NCI-H2081 treated with DMSO at 0.1 percent for 48 hours (cell line): ENCODE measurements at places on chromosomes 16 and 17.

DNA sequence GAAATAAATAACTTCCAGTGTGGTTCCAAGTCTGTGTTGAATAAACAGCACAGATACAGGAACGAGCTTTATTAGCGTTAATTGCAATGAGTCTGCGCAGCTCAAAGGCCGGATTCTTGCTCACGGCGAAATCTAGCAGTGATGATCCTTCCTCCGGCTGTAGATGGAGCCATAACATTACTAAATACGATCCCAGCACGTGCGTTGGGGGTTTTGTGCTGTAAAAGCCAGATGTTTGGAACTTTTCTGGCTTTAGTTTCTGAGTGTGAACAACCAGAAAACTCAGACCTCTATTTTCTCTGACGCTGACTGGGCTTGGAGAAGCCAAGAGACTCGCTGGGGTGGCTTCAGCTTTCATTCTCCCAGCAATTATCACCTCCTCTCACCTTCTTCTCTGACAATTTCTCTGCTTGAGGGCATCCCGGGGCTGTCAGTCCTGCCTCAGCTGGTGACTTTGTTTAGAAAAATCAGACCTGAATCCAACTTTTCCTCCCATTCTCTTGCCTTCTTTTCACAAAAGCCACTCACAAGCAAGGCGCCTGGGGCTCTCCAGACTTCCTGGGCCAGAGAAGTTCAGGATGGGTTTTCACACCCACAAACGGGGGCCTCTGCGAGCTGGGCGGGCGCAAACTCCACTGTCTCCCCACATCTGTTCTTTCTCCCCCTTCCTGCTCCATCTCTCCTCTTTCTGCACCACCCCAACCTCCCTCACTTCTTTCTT is 47.1 kb upstream of the AKTIP start:
- DNase-seq, result peak; percentile 55

- peak; percentile 89 for DNase-seq
These were observed at the start of gene RFWD3 for GRCh38 chr16:74666425-74667254. TSS of gene RFWD3 (minus strand) at chr16:74666877. CDS start at chr16:74661449, 5,428 bp downstream.

- DNase-seq, result no peak
These were observed 348 bp downstream of the MPP2 start for GRCh38 chr17:43906951-43907424.

- DNase-seq, result no peak
These were observed at the start of gene TVP23A for GRCh38 chr16:10817963-10818941. TSS of gene TVP23A (minus strand) at chr16:10818794. CDS start at chr16:10818493, 301 bp downstream.

DNA sequence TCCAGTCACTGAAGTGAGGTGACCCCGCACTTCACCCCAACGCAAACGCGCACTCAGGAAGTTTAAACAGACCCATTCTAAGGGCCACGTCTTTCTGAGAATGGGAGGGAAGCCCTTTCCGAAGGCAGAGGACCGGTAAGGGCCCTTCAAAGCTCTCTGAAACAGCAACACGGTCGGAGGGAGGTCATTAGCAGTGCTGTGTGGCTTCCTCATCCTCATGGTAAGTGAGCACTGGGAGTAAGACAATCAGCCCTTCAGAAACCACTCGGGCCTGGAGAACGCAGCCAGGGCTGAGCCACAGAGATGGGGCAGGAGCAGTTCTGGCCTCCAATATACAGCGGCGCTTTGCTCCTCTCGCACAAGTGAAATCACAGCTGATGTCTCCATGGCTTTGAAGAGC is 23.7 kb downstream of the SRL start:
- no peak for DNase-seq

- DNase-seq, result no peak
These were observed 417.8 kb upstream of the TOM1L1 start for GRCh38 chr17:54482843-54483242.

GRCh38 chr16:77169650-77170236 is 21.2 kb upstream of the MON1B start:
- no peak for DNase-seq

DNA sequence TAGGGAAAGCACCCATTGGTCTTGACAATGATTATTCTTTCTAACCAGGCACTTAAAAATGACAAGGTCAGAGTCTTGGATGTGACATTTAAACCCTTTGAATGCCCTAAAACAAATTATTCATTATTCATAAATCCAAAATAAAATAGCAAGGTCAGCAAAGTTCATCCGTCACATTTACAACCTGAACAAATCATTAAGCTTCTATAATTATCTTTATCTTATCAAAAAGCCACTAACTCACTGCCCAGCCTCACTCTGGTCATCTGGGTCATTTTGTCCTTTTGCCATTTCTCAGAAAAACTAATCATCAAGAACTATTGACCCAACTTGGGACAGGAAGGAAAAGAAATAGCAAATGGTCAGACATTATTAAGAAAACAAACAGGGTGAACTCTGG is 507.3 kb upstream of the CDH8 start:
- no peak for DNase-seq

DNA sequence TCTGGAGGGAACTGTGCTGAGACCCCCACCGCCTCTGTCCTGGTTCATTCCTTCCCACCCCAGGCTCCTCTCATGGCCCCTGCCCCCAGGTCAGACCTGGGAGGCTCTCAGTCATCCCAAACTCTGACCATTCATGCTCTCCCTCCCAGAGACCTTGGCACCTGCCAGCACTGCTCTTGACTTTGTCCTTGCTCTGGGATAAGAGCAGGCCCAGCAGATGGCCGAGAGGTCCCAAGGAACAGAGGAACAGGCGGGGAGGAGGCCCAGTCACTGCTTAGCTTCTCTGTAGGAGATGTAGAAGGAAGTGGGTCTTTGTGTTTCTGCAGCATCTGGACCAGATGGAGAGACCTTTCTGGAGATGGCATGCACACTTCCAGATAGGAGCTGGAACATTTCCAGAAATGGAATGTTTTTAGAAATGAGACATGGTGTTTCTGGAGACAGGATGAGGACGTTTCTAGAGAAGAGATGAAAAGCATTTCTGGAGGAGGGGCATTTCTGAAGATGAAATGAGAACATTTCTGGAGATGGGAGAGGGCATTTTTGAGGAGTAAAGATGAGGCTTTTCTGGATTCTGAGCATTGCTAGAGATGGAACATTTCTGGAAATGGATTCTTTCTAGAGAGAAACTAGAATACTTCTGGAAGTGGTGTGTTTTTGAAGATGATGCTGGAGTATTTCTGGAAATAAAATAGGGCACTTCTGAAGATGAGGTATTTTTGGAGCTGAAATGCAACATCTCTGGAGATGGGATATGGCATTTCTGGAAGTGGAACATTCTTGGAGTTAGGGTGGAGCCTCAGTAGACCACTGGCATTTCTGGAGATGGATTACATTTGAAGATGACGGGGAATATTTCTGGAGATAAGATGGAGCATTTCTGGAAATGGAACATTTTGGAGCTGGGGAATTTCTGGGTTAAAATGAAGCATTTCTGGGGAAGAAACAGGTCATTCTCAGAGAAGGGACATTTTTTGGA is 55.2 kb downstream of the RAI1 start:
- DNase-seq, result no peak

- no peak for DNase-seq
These were observed 15.0 kb downstream of the TRPV1 start for GRCh38 chr17:3594051-3594800.

DNA sequence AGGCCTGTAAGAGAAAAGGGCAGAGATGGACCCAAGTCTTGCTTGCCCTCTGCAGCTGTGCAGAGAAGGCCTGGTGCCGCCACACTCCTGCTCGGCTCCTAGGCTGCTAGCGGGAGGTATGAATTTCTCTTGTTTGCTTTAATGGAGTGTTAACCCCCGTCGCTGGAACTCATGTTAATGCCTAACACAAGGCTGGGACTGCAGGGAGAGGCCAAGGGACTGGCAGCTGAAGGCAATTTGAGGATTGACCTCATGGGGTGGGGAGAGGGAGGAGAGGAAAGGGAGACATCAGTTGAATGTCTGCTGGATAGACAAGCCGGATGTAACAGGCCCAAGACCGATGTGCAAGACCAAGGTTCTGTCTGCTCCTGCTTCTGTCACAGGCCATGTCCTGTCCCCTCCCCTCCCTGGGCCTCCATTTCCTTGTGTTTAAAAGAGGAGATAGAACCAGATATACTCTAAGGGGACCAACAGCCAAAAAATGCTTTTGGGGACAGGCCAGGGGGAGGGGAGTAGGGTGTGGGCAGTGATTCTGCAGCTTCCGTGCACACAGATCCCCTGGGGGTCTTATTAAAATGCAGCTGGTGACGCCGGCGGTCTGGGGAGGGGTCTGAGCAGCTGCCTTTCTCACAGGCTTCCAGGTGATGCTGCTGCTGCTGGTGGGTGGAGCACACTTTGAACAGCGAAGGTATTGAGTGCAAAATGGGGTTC is 46.7 kb upstream of the TBX2 start:
- no peak for DNase-seq

DNA sequence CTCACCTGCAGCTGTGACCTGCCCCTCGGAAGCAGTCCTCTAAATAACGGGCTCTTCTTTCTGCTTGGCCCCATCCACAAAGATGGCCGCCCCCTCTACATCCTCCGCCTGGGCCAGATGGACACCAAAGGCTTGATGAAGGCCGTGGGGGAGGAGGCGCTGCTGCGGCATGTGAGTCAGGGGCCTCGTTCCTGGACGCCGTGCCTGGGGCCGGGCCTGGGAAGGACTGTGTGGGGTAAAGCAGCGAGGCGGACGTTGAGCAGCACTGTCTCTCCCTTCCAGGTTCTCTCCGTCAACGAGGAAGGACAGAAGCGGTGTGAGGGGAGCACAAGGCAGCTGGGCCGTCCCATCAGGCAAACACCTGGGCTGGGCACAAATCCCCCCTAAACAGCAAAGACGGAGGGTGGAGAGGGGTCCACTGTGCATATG is 33.1 kb downstream of the NAGPA start:
- no peak for DNase-seq

GRCh38 chr17:63675231-63675606 is 24.7 kb downstream of the LIMD2 start:
- no peak for DNase-seq

GRCh38 chr17:48759288-48759687 is 30.7 kb upstream of the HOXB13 start:
- no peak for DNase-seq

- DNase-seq, result peak; percentile 50
These were observed 6.7 kb downstream of the RHBDF1 start for GRCh38 chr16:65745-66144.

GRCh38 chr16:84527532-84528269 is 23.2 kb upstream of the MEAK7 start:
- DNase-seq, result no peak

DNA sequence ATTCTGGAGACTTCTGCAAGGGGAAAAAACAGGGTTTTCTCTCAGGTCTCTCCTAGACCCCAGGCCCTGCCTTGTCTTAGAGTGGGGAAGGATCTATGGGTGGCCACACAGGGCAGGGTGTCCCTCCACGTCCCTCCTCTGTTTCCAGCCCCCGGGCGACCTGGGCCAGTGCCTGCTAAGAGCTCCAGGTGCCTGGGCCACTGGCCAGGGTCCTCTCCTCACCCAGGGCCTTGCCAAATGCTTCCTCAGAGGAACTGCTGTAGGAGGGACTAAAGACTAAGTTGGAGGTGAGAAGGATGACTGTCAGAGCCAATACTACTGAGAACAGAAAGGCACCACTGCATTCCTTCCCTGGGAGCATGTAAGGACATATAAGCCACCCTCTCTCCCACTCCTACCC is 11.4 kb downstream of the NOS2 start:
- no peak for DNase-seq

DNA sequence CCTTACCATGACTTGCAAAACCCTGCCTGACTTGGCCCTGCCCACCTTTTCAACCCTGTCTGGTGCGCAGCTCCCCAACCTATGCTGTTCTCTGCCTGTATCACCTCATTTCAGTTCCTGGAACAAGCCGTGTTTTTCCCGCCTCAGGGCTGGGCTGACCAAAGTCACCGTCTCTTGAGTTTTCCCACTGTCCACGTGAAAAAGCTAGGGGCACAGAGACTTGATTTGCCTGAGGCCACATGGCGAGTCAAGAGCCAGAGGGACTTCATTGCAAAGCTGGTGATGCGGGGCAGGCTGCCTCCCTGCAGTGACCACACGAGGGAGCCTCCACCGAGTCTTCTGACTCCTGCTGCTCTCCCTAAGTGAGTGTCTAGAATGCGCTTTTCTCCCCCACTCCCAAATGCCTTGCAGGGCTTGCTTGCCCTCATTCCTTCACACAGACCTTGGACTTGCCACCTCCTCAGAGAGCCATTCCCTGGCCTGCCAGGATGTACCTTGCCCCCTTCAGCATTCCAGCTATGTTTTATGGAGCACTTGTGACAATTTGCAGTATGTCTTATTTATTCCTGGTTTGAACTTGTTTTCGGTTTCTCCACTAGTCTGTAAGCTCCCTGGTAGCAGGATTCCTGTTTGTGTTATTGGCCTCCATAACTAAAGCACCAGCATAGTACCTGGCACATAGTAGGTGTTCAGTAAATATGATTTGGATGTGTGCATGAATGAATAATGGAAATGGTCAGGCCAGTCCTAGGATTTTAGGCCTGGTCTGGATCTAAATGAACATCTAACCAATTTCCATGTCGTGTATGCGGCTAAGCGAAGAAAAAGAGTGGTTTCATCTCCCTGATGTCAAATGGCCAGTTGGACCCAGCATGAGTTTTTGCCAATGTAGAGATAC is 252.3 kb downstream of the SNX29 start:
- no peak for DNase-seq

GRCh38 chr17:77657839-77658238 is 300.7 kb upstream of the TNRC6C start:
- no peak for DNase-seq

GRCh38 chr16:84526794-84527531 is 22.5 kb upstream of the MEAK7 start:
- no peak for DNase-seq

- DNase-seq, result no peak
These were observed 33.4 kb downstream of the VAC14 start for GRCh38 chr16:70767377-70768202.

DNA sequence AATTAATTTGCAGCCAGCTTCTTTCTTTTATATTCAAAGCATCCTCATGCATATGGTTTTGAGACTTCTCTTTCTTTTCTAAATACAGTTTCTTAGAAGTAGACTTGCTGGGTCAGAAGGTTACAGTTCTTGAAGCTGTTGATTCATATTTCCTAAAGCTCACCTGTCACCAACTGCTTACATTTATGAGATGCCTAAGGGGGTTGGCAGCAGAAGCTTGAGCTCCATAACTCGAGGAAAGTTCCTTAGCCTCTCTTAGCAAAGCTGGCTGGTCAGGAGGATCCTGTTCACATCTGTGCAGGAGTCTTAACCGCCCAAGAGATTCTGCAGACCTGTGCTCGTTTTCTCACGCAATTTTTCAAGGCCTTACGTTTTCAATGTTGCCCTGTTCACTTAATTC is 218.8 kb downstream of the SNX29 start:
- no peak for DNase-seq

GRCh38 chr16:47493381-47494337 is 32.5 kb downstream of the PHKB start:
- no peak for DNase-seq

- DNase-seq, result no peak
These were observed 215.2 kb downstream of the ZFHX3 start for GRCh38 chr16:72832621-72833248.

DNA sequence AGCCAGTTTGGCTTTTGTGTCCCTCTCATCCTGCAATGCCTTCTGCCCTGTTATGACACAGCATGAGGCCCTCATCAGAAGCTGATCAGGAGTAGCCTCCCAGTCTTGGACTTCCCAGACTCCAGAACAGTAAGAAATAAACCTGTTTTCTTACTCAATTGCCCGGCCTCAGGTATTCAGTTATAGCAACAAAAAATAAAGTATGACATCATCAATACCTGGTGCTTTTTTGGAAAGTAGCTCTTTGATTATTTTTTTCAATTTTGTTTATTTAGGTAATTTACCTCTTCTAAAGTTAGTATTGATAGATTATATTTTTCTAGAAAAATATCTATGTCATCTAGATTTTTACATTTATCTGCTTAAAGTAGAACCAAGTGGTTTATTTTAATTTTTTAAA is 112.8 kb upstream of the CES5A start:
- DNase-seq, result no peak
